ENCODE measurements at places on chromosomes 6 and 20.

DNA sequence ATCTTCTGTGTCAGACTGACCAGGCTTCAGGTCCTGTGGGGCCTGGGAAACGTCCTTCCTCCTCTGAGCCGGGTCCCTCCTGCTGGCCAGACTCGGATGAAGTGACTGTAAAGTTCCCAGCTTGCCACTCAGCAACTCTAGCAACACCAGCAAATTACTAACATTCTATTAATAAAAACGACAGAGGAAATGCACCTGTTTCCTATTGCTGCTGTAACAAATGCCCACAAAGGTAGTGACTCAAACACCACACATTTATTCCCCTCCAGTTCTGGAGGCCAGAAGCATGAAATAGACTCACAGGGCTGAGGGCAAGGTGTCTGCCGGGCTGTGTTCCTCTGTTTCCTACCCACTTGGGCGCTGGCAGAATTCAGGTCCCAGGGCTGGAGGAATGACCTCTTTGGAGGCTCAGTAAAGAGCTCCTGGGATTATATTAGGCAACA lies 48.8 kb downstream of the CTCFL start:
- DNase-seq: no peak

- DNase-seq: no peak
Measured at GRCh38 chr6:80158478-80158989, 52.1 kb downstream of the BCKDHB start.

GRCh38 chr20:7829776-7830175 lies 110.5 kb downstream of the HAO1 start:
- DNase-seq: no peak

DNA sequence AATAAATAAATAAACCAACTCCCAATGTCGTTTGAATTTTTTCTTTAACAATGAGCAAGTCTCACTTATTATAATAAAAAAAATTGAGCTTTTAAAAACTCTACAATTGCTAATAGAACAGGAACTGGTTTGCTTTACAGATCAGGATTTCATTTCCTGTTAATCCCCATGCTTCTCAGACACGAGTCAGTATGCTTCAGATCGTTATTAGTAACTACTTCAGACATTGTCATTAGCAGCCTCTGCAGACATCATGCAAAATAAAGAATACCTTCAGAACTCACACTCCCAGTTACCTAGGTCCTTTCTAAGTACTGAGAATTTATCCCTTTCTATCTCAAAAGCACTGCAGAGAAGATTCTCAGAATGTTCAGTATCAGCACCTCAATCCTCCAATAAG lies 10.0 kb upstream of the FAM210B start:
- no peak for DNase-seq

DNA sequence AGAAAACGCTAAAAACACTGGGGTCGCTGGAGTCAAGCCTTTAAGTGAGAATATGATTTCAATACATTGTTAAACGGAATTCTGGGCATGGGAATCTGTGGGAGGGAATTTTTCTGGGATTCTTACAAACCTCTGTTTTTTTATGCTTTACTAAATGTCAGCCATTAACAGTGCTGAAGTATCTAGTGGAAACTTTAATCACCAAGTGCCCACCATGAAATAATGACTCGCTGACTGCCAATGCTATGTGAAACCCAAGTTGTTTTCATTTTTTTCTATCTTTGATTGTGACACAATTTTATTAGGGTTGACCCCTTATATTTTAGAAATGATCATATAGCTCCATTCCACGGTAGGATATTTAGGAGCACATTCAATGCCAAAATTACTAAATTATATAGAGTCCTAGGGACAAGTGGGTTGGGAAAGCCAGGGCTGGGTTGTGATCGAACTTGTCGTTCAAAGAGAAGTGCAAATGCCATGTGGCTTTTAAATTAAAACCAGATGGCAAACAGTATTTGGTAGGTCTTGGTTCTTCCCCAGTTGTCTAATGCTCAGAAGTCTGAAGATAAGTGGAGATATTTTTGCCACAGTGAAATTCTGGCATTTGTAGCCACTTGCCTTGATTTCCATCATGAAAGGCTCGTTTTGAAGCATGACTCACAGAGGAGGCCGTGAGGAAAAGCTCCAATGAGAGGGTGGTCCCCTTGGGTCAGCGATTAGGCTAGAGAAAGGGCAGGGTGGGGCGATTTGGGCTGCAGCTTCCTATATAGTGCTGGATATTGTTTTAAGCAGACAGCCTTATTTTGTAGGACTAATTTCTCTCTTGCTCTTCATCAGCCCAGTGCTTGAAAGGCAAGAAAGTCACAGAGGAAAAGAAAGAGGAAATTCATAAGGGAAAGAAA lies 254.4 kb upstream of the JAG1 start:
- DNase-seq: no peak

DNA sequence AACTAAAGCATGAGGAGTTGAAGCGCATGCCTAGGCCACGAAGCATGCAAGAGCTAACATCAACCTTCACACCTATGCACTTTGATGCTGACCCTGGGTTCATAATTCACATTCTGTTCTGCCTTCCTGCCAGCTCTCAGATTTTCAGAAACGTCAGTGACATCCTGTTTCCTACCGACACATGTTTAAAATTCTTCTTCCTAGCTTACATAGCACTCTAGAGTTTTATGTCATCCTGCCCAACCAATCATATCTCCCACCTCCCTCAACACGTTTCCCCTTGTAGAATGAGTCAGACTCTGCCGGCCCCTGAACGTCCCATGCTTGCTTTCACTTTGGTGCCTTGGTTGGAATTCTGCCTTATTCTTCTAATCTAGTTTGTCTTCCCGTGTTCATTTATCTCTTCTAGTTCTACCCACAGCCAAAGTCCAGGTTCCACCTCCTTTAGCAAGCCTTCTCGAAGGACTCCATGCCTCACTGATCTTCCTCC lies 97.2 kb upstream of the MAP7 start:
- DNase-seq: no peak

GRCh38 chr6:7215798-7216231 lies 97.2 kb downstream of the SSR1 start:
- DNase-seq: no peak

DNA sequence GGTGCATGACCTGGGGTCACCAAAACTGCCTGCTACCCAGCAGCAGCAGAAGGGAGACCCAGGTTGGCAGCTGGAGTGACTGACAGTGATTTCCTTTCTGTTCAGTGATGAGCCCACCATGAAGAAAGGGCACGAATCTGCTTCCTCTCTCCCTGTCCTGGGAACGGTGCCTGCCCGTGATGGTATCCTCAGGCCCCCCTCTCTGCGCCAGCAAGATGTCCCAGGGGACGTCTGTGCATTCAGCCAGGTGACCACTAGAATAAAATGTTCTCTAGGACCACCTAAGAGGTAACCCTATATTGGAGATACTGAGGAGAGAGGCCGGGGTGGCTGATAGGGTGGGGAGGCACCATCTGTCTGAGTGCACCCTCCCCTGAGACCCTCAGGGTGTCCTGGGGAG lies 294.7 kb downstream of the QKI start:
- DNase-seq: no peak

DNA sequence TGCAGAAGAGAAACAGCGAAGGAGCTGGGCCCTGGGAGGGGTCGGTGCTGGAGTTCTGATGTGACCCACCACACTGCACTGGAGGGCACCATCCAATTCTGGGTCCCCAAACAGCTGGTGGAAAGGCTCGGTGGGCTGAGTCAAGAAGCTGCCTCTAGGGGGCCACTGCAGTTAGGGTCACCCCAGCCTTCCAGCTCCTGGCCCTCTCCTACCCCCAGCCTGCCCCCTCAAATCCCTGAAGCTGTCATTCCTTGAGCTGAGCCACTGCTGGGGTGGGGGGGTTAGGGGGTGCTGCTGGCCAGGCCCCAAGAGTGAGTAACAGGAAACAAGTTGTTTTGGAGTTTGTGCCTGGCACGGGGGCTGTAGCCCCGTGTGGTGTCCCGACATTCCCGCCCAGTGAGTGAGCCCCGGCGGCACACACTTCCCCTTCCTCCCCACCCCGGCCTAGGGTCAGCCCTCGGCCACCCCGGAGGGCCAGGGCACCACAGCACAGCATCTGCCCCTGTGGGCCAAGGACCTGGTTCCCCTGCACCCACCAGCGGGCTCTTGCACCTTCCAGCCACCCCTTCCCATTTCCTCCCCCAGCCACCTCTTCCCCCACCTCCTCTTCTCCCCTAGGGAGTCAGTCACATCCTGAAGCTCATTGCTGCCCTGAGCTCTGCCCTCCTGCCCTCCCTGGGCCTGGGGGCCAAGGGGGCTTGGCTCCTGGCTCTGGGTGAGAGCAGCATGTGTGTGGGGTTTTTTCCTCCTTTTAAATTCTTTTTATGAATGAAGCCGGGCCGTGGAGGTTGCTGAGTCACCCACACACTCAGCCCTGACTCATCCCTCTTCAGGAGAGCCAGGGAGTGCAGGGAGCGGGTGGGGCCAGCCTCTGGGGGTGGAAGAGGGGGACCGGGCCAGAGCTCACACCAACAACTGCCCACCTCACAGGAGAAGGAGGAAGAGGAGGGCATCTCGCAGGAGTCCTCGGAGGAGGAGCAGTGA lies 4.6 kb downstream of the SMIM29 start:
- no peak for DNase-seq

- no peak for DNase-seq
Measured at GRCh38 chr6:3403238-3404173, 53.3 kb downstream of the SLC22A23 start.

DNA sequence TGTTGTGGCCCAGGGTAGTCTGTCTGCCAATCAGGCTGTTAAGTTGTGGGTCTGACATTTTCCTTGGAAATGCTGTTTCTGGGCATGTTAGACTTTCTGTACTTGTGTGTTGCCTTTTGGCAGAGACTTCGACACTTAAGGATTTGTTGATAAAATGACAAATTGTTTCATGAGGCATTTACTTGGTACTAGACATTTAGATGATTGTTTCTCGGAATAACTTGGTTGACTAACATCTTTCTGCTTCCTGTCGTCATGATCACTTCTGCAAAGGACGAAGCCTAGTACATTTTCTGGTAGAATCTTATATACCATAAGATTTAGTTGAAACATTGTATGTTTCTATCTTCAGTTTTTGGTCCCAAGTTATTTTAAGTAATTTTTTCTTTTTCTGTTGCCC lies 34.1 kb downstream of the UTRN start:
- DNase-seq: no peak

GRCh38 chr6:144895313-144896278 lies 610.5 kb downstream of the UTRN start:
- no peak for DNase-seq

GRCh38 chr6:133085896-133086295 lies 155.3 kb upstream of the EYA4 start:
- DNase-seq: no peak

- DNase-seq: no peak
Measured at GRCh38 chr6:34657307-34657978, 39.1 kb downstream of the ILRUN start.

DNA sequence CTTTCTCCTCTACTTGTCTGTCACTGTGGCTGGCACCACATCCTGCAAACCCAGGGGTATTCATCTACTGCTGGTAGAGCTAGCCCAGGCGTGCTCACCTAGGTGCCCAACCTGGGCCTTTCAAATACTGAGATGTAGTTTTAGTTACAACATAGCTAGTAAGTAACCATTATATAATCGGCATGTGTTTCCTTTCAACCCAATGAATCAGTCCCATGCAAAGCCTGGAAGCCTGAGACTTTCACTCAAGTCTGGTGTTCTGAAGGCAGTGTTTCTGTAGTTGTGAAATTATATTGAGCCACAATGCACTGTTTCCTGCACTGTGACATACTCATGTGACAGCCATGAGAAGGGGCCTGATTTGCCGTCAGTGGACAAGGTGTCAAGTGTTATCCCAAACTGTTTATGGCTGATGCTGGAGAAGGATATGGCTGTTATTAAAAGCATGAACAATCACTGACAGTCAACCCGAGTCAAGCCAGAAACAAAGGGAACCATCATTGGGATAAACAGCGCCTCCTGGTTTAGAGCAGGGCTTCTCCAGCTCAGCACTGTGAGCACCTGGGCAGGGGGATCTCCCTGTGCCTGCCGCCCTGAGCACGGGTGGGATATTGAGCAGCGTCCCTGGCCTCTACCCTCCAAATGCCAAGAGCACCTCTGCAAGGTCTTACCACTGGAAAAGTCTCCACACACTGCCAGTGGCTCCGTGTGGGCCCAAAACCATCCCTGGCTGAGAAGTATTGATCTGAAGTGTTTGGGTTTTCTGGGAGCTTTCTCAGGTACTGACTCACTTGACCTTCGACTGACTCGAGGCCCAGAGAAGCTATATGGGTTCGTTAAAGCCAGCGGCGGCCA lies 1.6 kb downstream of the PSMA7 start:
- no peak for DNase-seq

GRCh38 chr20:58069207-58069606 lies 159.2 kb downstream of the ANKRD60 start:
- DNase-seq: no peak

DNA sequence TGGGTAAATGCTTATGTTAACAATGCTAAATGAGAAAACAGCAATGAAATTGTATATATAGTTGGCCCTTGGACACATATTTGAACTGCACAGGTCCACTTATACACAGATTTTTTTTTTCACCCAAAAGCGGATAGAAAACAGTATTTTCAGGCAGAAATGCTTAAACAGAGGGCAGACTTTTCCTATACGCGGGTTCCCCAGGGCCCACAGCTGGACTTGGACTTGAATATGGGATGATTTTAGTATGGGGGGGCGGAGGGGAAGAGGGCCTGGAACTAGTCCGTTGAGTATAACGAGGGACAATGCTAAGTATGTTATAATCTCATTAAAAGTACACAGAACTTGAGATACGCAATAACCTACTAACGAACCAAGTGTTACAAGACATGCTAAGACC lies 1.1 kb upstream of the PRSS35 start:
- DNase-seq: no peak
